ENCODE measurements at places on chromosomes 7 and 10.

DNA sequence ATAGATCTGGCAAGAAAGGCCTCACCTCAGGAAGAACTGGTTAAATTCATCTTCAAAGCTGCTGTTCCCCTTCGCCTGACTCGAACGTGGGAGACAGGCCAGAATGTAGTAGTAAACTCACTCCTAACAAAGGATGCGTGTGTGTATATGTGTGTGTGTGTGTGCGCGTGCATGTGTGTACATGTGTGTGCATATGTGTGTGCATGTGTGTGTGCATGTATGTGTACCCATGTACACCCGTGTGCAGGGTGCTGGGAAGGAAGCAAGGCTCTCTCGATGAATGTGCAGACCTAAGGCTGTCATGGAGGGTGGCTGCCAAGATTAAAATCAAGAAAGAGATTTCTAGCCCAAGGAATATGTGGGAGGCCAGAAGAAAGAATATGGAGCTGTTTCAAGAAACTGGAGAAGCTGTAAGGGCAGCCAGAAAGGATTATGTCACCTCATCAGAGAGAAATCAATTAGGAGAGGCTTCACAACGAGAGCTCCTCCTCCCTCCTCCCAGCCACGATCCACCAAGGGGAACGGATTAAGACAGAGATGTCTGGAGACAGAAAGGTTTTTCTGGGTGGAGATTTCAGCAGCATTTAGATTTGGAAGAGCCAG lies 34.0 kb upstream of the LBX1 start:
- no peak overlapping the region for H3K4me3 ChIP-seq
- no peak overlapping the region for H3K27ac ChIP-seq
- peaks cover under 1% of the 10 kb centered on the region for H3K36me3 ChIP-seq
- H3K4me1 ChIP-seq, result no peaks in the 10 kb centered on the region
- H3K27me3 ChIP-seq, result peaks cover 45% of the 10 kb centered on the region
- DNase-seq, result no peak

DNA sequence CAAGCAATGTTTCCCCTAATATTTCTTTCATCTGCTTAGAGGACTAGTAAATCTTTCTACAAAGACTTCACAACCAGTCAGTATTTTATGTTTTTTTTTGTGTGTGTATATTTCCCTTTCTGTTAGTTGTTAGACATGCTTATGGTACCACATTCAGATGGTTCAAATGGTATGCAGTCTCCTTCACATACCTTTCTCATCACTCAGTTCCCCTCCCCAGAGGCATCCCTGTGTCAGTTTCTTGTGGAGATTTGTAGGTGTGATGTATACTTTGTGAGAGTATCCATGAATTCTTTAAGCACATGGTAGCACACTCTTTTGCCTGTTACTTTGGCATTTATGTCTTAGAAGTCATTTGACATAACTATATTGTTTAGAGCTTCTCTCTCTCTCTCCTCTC lies 4.4 kb downstream of the ZNF485 start:
- no peak for DNase-seq
- no peaks in the 10 kb centered on the region for H3K27me3 ChIP-seq

DNA sequence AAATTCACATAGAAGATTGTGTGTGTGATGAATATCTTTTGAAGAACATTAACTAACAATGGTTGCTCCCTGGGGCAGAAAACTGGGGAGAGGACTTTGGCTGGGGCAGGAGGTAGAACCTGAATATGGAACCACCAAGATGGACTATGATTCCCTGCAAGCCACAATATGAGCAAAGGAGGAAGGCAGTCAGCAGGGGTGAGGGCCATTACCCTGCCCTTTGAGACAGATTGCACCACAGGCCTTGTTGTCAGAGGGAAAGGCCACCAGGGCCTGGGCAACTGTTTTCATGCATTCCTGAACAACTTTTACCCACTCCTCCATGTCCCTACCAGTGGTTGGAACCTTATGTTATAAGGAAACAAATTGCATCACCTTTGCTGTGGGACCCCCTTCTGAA lies 670.1 kb upstream of the POM121L12 start:
- no peak for DNase-seq
- H3K4me3 ChIP-seq, result no peak overlapping the region
- H3K27me3 ChIP-seq, result no peaks in the 10 kb centered on the region
- no peaks in the 10 kb centered on the region for H3K4me1 ChIP-seq
- H3K36me3 ChIP-seq, result no peaks in the 10 kb centered on the region

- H3K4me1 ChIP-seq, result no peaks in the 10 kb centered on the region
- DNase-seq, result no peak
- H3K4me3 ChIP-seq, result no peak overlapping the region
- no peaks in the 10 kb centered on the region for H3K36me3 ChIP-seq
- H3K27ac ChIP-seq, result no peak overlapping the region
- H3K27me3 ChIP-seq, result no peaks in the 10 kb centered on the region
Measured at GRCh38 chr7:31310321-31310935, 30.1 kb downstream of the NEUROD6 start.

GRCh38 chr10:104232613-104233102 lies 494 bp upstream of the CFAP43 start:
- peaks cover 8% of the 10 kb centered on the region for H3K4me1 ChIP-seq
- no peak for DNase-seq
- peak overlapping the region; percentile 58 for H3K27ac ChIP-seq
- H3K4me3 ChIP-seq, result peak overlapping the region; percentile 90
- H3K27me3 ChIP-seq, result peaks cover 22% of the 10 kb centered on the region
- no peaks in the 10 kb centered on the region for H3K36me3 ChIP-seq

- H3K4me1 ChIP-seq, result peaks cover 4% of the 10 kb centered on the region
- no peak for DNase-seq
- H3K27ac ChIP-seq, result no peak overlapping the region
- no peaks in the 10 kb centered on the region for H3K27me3 ChIP-seq
- H3K36me3 ChIP-seq, result peaks cover 34% of the 10 kb centered on the region
Measured at GRCh38 chr7:132932296-132933071, 149.4 kb downstream of the CHCHD3 start.

DNA sequence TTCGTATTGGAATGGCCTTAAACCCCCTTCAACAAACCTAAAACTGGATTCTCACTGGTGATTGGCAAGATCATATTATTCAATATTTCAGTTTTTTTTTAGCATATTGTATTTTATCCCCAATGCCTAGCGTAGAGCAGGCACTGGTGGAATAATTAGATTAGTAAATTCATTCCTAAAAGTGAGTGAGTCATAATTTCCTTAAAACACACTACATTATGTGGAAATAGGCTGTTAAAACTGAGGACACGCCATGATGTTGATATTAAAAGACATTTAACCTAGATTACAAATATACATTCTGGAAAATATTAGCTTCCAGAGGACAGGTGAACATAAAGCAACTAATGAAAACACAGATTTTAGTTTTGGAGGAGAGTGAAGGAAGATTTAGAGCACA lies 463.9 kb downstream of the PARD3 start:
- H3K27ac ChIP-seq, result no peak overlapping the region
- no peak overlapping the region for H3K4me3 ChIP-seq
- no peak for DNase-seq
- H3K27me3 ChIP-seq, result no peaks in the 10 kb centered on the region
- no peaks in the 10 kb centered on the region for H3K4me1 ChIP-seq

DNA sequence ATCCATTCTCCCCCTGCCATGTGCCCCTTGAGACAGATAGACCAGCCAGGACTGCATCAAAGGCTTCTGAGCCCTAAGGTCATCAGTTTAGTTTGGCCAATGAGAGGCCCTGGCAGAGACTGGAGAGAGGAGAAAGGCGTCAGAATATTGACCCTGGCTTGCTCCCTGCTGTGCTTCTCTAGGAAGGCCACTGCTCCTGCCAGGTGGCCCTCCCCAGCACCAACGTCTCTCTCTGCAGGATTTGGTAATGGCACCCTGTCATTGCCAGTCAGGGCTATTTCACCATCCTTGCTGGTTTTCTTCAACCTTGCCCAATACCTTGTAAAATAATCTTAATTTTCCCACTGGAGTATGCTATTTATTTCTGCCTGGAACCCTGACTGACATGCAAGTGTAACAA lies 38.8 kb upstream of the ZRANB1 start:
- H3K36me3 ChIP-seq, result no peaks in the 10 kb centered on the region
- H3K27ac ChIP-seq, result no peak overlapping the region
- peaks cover 11% of the 10 kb centered on the region for H3K27me3 ChIP-seq
- DNase-seq, result no peak

- H3K4me1 ChIP-seq, result no peaks in the 10 kb centered on the region
- no peak overlapping the region for H3K27ac ChIP-seq
- no peaks in the 10 kb centered on the region for H3K27me3 ChIP-seq
- no peak overlapping the region for H3K4me3 ChIP-seq
- H3K36me3 ChIP-seq, result no peaks in the 10 kb centered on the region
- no peak for DNase-seq
Measured at GRCh38 chr10:73967022-73967429, 30.9 kb upstream of the VCL start.

GRCh38 chr7:72152161-72153131 lies 259.7 kb downstream of the CALN1 start:
- H3K27me3 ChIP-seq, result no peaks in the 10 kb centered on the region
- no peak overlapping the region for H3K27ac ChIP-seq
- no peak overlapping the region for H3K4me3 ChIP-seq
- H3K4me1 ChIP-seq, result no peaks in the 10 kb centered on the region
- DNase-seq, result no peak

DNA sequence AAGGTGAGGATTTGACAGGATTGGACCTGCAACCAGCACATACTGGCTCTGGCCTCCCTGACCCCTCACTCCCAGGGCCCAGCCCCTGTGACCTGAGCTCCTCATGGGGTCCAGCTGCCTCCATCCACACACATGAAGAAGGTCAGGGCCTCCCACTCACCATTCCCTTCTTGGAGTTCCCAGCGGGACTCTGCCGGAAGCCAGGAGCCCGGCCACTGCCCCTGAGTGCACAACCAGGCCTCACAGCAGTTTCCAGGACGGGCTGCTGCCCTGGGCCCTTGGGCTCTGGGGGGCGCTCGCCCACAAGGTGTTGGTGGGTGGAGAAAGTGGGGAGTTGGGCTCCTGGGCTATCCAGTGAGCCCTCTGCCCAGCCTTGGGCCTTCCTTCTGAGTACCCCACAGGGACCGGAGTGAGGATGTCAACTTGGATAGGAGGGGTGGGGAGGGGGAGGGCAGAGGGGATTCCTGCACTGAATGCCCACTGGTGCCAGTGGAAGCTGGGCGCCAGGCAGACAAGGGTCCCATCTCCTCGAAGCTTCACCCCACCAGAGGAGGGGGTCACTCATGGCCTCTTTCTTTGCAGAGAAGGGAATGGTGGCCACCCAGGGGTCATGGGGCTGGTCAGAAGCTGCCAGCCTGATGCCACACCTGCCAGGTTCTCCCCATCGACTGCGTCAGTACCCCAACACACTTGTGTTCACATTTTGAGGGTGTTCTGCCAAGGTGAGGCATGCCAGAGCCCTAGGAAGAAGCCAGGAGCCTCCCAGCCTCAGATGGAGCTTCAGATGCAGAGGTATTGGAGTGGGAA lies 115.3 kb downstream of the PTPN20 start:
- DNase-seq, result no peak
- peaks cover 13% of the 10 kb centered on the region for H3K27me3 ChIP-seq
- H3K27ac ChIP-seq, result no peak overlapping the region
- no peaks in the 10 kb centered on the region for H3K36me3 ChIP-seq
- H3K4me3 ChIP-seq, result no peak overlapping the region

- no peak for DNase-seq
- peaks cover 13% of the 10 kb centered on the region for H3K36me3 ChIP-seq
- H3K27me3 ChIP-seq, result no peaks in the 10 kb centered on the region
- H3K4me3 ChIP-seq, result no peak overlapping the region
- H3K27ac ChIP-seq, result no peak overlapping the region
Measured at GRCh38 chr7:135459951-135460567, 49.8 kb downstream of the CNOT4 start.

DNA sequence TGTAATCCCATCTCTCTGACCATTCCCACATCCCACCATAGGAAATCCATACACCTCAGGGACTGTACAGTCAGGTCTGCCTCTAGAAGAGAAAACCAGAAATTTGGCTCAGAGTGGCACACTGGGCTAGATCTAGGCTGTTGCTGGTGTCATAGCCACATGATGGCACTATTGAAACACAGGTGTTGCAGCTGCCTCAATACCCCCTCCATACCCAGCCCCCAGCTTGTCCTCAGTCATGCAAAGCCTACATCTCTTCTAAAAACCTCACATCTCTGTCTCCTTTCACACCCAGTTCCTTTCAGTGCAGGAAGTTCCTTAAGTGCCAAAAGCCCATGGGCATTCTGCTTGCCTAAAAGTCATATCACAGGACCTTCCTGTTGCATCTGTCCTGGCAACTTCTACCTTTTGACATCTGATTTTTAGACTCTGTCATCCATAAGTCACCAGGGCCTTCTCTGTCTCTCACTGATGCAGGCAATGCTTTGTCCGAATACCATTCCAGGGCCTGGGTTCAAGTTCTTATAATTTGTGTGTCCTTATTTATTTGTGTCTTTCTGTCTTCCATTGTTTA lies 27.0 kb upstream of the HIBADH start:
- no peak overlapping the region for H3K27ac ChIP-seq
- no peak for DNase-seq
- H3K27me3 ChIP-seq, result peaks cover 13% of the 10 kb centered on the region
- no peaks in the 10 kb centered on the region for H3K4me1 ChIP-seq
- H3K4me3 ChIP-seq, result no peak overlapping the region
- H3K36me3 ChIP-seq, result peaks cover 9% of the 10 kb centered on the region

DNA sequence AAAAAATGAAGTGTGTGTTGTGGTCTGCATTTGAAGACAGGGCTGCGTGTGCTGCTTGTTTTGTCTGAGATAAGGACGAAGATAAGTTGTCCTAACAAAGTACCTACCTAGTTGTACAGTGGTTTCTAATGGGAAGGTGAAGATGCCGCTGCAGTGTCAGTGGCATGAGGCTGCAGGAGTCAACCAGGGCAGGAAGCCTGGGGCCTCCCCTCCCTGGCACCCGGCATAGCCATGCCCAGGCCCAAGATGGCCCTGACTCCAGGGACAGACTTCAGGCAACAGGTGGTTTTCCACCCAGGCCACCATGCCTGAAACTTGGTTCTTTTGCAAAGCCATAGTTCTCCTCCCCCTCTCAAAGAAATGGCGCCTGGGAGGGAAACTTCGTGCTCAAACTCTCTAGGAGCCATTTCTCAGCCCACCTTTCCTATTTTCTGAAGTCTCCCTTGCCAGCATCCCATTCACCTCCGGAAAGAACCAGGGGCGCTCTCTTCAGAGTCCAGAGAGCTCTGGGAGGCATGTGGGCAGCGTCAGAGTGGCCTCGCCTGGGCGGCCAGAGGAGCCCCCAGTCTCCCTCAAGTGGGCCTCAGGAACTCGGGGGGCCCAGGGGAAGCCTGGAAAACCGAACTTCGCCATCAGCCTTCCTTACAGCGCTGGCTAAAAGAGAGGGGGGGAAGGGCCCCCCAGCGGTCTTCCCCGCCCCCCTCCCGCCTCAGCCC lies 2.1 kb upstream of the KAT6B start:
- H3K27me3 ChIP-seq, result no peaks in the 10 kb centered on the region
- H3K36me3 ChIP-seq, result no peaks in the 10 kb centered on the region
- H3K4me1 ChIP-seq, result peaks cover 61% of the 10 kb centered on the region

DNA sequence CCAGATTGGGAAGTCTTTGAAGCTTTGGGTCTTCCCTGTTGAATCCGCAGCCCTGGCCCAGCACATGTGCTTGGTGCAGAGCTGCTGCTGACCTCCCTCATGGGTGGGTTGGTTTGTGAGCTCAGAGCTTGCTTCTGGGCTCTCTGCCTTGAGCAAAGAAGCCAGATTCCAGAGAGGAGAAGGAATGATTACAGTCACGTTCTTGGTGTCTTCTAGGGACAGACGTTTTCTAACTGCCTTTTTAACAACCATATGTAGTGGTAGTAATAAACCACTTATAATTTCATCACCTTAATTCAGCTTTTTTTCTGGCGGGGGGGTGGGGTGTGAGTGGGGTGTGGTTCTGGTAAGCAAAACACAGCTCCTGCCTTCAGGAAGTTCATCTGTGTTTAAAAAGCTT lies 39.5 kb downstream of the LRMDA start:
- no peak for DNase-seq
- H3K4me3 ChIP-seq, result no peak overlapping the region
- H3K4me1 ChIP-seq, result no peaks in the 10 kb centered on the region

All from naive thymus-derived CD8-positive, alpha-beta T cell (primary cell).